ENCODE measurements at places on chromosomes 6 and 20.

DNA sequence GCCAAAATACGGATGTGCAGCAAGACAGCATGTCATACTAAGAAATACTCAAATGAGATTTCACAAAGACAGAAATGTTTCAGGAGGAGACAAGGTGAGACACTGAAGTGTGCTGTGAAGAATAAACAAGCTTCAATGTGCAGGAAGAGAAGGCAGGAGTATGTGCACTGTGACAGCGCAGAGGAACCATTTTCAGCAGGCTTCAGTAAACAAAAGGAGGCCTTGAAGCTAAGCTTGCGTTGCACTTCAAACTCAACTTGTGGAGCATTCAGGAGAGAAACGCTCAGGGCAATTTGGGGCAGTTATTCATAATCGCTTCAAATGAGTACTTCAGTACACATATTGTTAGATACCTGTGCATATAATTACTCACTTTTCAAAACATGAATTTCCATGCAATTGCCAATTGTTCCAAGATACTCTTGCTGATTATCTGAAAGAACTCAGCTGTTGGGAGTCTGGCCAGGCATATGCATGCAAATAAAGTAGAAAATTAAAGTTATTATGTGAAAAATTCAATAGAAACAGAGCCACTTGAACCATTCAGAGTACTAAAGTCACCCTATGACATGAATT, 234.2 kb upstream of the OPRM1 start:
- no peak for DNase-seq
- H3K27me3 ChIP-seq: no peaks in the 10 kb centered on the region
- H3K4me1 ChIP-seq: no peaks in the 10 kb centered on the region
- no peak overlapping the region for H3K4me3 ChIP-seq
- no peak overlapping the region for H3K27ac ChIP-seq

- no peaks in the 10 kb centered on the region for H3K36me3 ChIP-seq
- DNase-seq: no peak
- no peak overlapping the region for H3K27ac ChIP-seq
Observed at GRCh38 chr20:13739731-13740649, 44.7 kb downstream of the ESF1 start.

- H3K27me3 ChIP-seq: no peaks in the 10 kb centered on the region
- H3K4me1 ChIP-seq: no peaks in the 10 kb centered on the region
- no peak overlapping the region for H3K27ac ChIP-seq
- no peaks in the 10 kb centered on the region for H3K36me3 ChIP-seq
- no peak for DNase-seq
- no peak overlapping the region for H3K4me3 ChIP-seq
Observed at GRCh38 chr6:35203680-35204079, 10.1 kb upstream of the SCUBE3 start.

- no peak overlapping the region for H3K4me3 ChIP-seq
- H3K27ac ChIP-seq: no peak overlapping the region
- DNase-seq: no peak
- peaks cover 4% of the 10 kb centered on the region for H3K36me3 ChIP-seq
- H3K27me3 ChIP-seq: no peaks in the 10 kb centered on the region
- peaks cover 19% of the 10 kb centered on the region for H3K4me1 ChIP-seq
Observed at GRCh38 chr6:15378866-15379265, 133.0 kb downstream of the JARID2 start.

DNA sequence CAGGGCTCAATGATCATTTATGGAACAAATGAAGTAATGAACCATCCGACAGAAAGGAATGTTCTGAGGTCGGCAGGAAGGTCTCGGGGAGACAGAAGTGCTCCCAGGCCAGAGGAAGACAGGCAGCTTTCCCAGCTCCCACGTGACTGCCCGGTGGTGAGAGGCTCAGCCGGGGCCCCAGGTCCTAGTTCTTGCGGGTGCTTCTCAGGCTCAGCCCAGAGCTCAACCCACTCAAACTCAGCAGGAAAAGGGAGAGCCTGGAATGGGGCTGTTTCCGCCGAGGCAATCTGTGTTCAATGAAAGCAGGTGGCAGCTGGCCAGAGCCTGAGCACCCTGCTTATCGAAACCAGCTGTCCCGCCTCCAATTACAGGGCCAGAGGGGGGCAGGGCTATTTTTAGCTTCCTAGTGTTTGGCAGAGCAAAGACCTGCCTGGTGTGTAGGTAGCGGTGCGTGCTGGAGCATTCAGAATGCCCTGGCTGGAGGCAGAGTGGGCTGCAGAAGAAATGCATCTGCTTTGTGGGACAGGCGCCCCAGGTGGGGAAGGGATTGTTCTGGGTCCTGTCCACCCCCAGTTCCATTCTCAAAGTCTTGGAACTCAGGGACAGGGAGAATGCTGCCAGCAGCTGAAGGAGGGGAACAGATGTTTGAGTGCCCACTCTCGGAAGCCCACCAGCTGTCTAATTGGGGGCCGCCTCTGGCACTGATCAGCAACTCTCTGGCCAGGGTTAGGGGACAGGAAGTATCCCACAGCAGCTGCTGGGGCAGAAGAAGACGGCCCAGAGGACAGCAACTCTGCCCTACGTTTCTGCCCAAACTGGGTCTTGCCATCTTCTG, 145.1 kb downstream of the PREX1 start:
- H3K27ac ChIP-seq: no peak overlapping the region
- no peaks in the 10 kb centered on the region for H3K27me3 ChIP-seq
- no peak for DNase-seq
- H3K4me3 ChIP-seq: no peak overlapping the region

GRCh38 chr20:36217226-36217625, 19.1 kb upstream of the AAR2 start:
- H3K27me3 ChIP-seq: no peaks in the 10 kb centered on the region
- no peak for DNase-seq
- no peak overlapping the region for H3K27ac ChIP-seq
- no peaks in the 10 kb centered on the region for H3K4me1 ChIP-seq

- H3K27ac ChIP-seq: no peak overlapping the region
- no peaks in the 10 kb centered on the region for H3K27me3 ChIP-seq
- DNase-seq: no peak
- H3K4me1 ChIP-seq: no peaks in the 10 kb centered on the region
Observed at GRCh38 chr20:60589623-60590022, 631.4 kb downstream of the CDH26 start.

- no peak overlapping the region for H3K4me3 ChIP-seq
- no peak overlapping the region for H3K27ac ChIP-seq
- no peaks in the 10 kb centered on the region for H3K27me3 ChIP-seq
- no peak for DNase-seq
- H3K36me3 ChIP-seq: no peaks in the 10 kb centered on the region
Observed at GRCh38 chr6:16576451-16577368, 184.6 kb downstream of the ATXN1 start.

DNA sequence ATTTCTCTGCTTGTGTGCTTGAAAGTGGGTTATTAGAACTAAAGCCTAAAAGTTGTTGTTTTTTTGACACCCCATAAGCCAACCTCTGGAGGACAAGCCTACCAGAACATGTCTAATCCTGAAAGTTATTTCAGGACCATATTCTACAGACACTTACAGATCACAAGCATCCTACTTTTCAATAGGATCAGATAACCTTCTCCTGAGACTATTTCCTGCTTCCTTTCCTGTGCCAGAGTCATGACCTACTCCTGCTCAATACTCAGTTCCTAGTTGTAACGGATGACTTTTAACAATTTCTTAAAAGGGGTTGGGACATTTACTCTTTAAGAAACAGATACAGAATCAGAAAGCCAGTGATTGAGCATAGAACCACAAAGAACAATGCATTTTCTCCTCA, 5.3 kb upstream of the FILIP1 start:
- no peak overlapping the region for H3K4me3 ChIP-seq
- H3K27ac ChIP-seq: no peak overlapping the region
- no peak for DNase-seq
- no peaks in the 10 kb centered on the region for H3K36me3 ChIP-seq

DNA sequence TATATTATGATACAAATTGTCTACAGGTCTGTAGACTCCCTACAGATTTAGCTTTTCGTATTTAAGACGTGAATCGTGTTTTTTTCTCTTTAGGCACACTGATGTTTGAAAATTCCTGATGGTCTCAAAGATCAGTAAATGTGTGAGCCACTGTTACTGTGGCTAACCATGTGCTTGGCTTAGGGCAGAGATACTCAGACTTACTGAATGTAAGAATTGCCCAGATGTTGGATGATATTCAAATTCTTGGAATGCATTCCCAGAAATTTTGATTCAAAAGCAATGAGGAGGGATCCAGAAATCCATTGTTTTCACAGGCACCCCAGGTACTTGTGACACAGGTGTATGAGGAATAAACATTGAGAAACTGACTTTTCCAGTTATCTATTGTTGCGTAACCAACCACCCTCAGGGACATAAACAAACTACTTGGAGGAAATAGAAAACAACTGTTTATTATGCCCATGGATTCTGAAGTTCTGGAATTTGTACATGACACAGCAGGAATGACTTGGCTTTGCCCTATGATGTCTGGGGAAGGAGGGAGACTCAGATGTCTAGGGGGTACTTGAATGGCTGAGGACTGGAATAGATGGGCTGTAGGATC, 339.6 kb upstream of the CITED2 start:
- H3K4me3 ChIP-seq: no peak overlapping the region
- H3K27ac ChIP-seq: no peak overlapping the region
- DNase-seq: no peak
- H3K36me3 ChIP-seq: no peaks in the 10 kb centered on the region

- H3K4me3 ChIP-seq: no peak overlapping the region
- no peaks in the 10 kb centered on the region for H3K27me3 ChIP-seq
- H3K27ac ChIP-seq: no peak overlapping the region
Observed at GRCh38 chr6:23184351-23184750, 615.0 kb downstream of the HDGFL1 start.

DNA sequence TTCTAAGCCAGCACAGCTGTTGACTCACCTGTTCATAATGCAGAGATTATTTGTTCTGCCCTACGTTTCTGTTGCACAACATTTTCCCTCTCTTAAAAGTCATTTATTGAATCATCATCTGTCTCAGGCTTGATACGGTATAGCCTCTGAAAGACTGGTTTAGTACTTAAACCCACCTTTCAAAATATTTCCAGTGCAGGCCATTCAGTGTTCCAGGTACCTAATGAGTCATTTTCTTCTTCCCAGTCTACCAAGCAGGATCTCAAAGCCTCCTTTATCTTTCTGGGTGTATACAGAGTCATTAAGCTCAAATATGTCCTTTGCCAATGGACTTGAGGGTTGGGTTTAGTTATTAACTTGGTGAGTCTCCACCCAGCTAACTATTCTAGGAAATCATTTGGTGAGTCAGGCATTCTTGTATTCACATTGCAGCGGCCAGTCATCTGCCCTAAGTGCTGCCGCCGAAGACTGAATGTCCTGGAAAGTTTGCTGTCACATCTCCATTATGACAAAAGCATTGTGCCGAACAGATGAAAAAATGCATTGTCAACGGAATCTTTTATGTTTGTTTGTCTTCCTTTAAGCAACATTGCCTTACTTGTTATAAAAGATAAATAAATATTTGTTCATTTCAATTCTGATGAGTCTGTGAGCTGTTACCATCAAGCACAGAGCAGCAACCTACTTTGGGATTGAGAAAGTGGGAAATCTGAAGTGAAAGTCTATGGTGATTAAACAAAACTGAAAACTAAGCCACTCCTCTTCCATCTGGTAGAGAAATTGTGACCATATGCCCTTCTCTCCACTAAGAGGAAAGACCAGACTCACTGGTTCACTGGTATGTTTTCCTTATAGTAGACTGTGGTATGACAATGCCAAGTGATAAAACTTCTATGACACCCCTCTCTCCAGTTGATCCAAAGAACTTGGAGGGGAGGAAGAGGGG, 14.3 kb upstream of the FAM135A start:
- H3K4me3 ChIP-seq: no peak overlapping the region
- H3K27me3 ChIP-seq: no peaks in the 10 kb centered on the region
- H3K36me3 ChIP-seq: no peaks in the 10 kb centered on the region
- H3K27ac ChIP-seq: no peak overlapping the region

DNA sequence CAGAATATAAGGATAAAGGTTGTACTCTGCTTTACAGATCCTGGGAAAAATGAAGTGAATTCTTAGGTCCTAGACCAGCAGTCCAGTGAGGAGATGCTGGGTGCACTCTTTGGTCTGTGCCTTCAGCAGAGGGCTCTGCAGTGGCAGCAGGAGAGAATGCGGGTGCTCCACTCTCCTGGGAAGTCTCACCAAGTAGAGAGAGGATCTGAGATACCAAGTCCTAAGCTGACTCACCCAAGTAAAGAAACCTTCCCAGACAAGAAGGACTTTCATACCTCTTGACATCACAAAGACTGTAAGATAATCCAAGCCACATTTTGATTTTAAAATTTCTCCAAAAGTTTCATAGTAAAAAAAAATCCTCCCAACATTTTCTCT, 116.9 kb upstream of the EMILIN3 start:
- no peak overlapping the region for H3K27ac ChIP-seq
- DNase-seq: no peak
- no peaks in the 10 kb centered on the region for H3K4me1 ChIP-seq
- peaks cover 57% of the 10 kb centered on the region for H3K36me3 ChIP-seq
- H3K4me3 ChIP-seq: no peak overlapping the region

DNA sequence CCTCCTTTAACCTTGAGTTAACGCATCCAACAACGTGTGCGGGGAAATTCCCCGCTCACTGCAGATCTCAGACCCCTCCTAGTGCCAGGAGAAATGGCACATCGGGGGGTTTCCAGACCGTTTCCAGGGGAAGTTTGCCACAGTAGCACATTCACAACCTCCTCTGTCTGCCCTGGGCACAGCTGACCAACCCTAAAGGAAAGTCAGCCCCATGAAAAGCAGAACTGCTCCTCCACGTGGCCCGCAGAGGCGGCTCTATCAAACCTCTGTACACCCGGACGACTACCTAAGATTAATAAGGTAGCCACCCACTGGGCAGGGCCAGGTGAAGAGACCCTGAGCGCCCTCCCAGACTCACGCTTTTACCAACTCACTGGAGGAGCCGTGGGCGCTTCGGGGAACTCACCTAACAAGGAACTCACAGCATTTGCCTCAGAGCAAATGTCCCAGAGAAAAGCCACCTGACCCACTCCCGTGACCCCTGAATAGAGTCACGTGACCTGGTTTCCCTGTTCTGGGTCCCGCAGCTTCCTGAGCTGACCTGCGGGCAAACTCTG, 93.1 kb downstream of the PRND start:
- peaks cover 62% of the 10 kb centered on the region for H3K4me1 ChIP-seq
- no peaks in the 10 kb centered on the region for H3K27me3 ChIP-seq
- peak overlapping the region; percentile 98 for H3K27ac ChIP-seq
- DNase-seq: no peak

GRCh38 chr6:26022132-26022472, 59.5 kb downstream of the TRIM38 start:
- peak overlapping the region; percentile 97 for H3K27ac ChIP-seq
- peak overlapping the region; percentile 96 for H3K4me3 ChIP-seq
- DNase-seq: peak; percentile 34
- H3K4me1 ChIP-seq: peaks cover 15% of the 10 kb centered on the region
